ENCODE measurements at places on chromosomes 5 and 9.

- DNase-seq, result no peak
Measured at GRCh38 chr5:172171118-172171517, 16.9 kb downstream of the STK10 start.

GRCh38 chr5:96823900-96824380, 16.2 kb upstream of the ERAP1 start:
- no peak for DNase-seq

GRCh38 chr9:93217706-93218105, 33.8 kb downstream of the WNK2 start:
- no peak for DNase-seq

DNA sequence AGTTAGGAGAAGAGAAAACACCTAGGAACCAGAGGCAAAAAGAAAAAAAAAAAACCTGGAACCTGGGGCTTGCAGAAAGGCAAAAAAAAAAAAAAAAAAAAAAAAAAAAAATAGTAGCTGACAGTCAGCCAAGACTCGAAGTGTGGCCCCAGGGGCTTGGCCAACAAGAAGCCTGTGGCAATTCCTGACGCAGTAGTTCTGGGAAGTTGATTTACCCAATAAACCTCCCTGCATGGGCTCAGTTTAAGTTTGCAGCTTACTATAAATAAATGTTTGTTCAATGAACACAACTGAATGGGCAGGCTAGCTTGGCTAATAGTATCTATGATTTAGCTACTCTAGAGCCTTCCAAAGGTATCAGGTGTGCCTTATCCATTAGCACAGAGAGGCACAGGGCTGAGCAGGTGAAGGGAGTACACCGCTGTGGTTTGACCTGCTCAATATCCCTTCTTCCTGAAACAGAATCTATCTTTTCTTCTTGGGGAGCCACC, 21.3 kb upstream of the GLRX start:
- DNase-seq, result no peak

DNA sequence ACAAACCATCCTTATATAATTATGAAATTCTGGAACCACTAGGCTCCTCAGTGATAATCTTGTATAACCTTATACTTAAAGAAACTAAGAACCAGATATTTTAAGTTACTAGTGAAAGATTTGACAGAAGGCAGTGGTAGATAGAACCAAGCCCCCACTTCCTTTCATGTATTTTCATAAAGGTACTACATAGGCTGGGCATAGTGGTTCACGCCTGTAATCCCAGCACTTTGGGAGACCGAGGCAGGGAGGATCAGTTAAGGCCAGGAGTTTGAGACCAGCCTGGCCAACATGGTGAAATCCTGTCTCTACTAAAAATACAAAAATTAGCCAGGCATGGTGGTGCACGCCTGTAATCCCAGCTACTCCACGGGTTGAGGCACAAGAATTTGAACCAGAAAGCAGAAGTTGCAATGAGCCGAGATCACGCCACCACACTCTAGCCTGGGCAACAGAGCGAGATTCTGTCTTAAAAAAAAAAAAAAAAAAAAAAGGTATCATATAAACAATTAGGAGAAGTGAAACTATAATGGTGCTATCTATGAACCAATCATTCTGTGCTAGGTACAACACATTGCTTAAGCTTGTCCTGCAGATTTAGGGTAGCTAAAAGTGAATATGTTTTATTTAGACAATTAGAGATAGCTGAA, 27.9 kb upstream of the DTWD2 start:
- DNase-seq, result no peak

GRCh38 chr5:1060535-1060981, 51.3 kb downstream of the SLC12A7 start:
- no peak for DNase-seq

Measured in progenitor cell of endocrine pancreas (in vitro differentiated cells).